ENCODE measurements at places on chromosomes 11 and 22.

- no peak for DNase-seq
Observed at GRCh38 chr11:2591805-2592204, 108.0 kb downstream of the KCNQ1OT1 start.

GRCh38 chr11:79461144-79461543 lies 20.3 kb upstream of the TENM4 start:
- DNase-seq, result no peak

DNA sequence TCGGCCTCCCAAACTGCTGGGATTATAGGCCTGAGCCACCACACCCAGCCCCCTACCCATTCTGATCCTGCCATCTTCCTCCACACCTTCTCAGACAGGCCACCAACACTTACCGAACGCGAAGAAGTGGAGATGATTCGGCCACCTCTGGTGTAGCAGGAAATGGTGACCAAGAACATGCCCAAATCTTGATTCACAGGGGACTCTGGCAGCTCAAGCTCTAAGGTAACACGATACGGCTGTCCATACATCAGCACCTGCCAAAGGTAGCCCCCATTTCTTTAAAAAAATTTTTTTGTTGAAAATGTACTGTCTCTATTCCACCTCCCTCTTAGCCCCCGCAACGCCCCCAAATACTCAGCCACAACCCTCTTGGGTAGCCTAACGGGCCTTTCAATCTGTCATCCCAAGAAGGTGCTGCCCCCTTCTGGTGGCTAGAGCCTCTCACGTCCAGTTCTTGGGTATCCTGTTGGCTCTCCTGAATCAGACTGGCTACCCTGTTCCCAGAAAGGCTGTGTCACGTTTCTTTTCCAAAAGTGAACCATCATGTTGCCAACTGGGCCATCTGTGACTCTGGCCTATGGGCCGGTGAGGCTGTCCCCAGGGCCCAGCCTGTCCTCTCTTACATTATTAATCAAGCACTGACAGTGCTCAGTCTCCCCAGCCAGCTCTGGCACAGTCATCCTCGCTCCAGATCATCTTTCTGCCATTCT lies 5.3 kb upstream of the LRRN4CL start:
- DNase-seq, result no peak

DNA sequence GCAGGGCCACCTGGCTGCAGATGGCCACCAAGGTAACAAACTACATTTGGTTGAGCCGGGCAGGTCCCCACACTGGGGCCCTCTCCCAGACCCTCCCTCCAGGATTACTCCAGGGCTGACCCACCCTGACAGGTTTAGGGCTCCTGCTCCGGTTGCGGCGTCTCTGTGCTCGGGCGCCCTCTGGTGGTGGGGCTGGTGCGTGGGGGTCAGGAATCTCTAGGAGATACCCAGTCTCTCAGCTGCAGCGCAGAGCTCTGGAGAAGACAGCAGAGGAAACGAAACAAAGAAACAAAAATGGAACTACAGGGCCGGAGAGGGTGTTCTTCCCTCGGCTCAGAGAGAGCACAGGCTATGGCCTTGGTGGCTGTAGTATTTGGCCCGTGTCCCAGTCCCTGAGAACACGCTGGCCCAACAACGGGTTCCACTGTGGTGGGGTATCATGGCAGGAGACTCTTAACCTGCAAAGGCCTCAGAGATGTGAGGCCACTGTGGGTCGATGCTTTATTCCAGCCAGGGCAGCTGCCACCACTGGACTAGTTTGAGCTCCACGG lies 2.4 kb downstream of the C11orf96 start:
- peak; percentile 67 for DNase-seq

DNA sequence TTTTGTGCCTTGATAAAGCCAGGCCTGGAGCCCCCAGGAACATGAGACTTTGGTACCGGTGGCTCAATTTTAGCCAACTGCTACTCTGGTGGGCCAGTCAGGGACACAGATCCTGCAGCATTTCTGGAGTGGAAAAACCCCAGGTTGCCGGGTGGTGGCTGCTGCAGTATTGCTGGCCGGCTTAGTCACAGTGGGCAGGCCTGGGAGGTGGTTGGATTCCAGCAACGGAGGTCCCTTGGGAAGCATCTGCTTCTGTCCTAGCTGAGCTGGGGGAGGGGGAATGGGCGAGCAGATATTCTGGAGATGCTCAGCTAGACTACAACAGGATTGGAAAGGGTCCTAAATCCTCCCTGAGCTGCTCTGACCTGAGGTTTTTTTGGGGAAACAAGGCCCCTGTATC lies 31.6 kb upstream of the ACCSL start:
- DNase-seq, result no peak

- DNase-seq, result no peak
Observed at GRCh38 chr11:47912843-47913437, 64.8 kb upstream of the NUP160 start.

GRCh38 chr22:40348025-40348658 lies 1.8 kb downstream of the ADSL start:
- no peak for DNase-seq

GRCh38 chr11:125378571-125378970 lies 117.5 kb downstream of the FEZ1 start:
- DNase-seq, result no peak

GRCh38 chr11:126720539-126721235 lies 279.9 kb downstream of the KIRREL3 start:
- DNase-seq, result no peak

DNA sequence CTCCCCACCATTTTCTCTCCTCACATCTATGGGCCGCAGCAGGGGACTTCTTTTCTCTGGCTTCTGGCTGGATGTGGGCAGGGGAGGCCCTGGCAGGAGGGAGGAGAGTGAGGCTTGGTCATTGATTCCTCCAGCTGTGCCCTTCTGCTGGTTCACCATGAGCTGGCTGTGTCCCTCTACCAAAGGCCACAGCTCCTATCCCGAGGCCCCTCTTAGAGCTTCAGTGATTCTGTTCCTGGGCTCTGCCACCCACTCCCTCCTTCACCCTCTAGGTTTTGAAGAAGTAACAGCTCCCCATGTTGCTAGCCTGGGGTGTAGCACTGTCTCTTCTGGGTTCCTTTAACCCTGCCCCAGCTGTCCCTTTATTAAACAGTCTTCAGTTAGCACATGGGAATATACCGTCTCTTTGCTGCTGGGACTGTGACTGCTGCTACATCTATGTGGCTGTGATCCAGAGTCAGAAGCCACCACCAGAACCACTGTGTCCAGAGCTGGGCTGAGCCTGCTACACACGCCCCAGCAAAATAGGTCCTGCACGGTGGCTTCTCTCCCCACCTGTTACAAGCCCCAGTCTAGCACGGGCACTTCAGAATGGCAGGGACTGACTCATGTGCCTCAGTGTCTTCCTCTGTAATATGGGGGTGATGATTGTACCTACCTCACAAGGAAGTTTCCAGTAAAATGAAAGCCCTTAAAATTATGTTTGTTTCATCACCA lies 578 bp upstream of the PARVG start:
- no peak for DNase-seq

DNA sequence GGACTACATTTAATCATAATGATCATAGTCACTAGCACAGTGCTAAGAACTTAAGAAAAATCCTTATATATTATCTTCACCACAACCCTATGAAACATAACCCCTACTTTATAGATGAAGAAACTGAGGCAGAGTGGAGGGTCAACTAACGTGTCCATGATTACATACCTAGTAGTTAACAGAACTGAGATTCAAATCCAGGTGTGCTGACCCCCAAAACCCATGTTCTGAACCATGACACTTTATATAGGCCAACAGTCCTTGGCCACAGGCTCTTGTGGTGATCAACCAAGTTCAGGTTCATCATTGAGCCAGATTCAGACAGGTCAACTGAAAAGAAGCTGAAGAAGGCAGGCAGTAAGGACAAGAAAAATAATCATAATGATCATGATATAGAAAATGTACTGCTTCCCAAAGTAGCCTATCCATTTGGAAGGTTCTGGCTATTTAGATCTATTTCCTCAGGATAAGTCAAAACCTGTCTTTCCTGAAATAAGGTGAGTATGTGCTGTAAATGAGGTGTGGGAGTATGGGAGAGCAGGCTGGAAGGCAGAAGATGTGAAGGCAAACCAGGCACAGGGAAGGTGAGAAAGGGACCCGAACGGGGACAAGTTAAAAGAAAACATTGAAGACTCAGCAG lies 39.7 kb downstream of the MAPK1 start:
- DNase-seq, result no peak

DNA sequence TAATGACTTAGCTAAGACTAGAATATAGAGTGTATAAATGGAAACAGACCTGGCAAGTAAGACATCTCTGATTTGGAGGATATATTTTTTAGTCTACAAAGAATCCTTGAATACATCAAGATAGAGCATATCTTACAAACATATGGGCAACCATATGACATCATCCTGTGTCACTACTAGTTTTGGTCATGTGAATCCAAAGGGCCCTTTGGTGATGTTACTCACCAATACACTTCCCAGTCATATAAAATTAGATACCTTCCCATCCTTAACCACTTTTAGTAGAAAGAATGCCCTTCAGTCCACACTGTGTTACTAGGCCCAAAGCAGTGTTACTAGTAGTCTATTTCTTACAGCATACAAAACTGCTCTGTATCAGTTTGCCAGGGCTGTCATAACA lies 31.6 kb downstream of the GRIA4 start:
- no peak for DNase-seq

DNA sequence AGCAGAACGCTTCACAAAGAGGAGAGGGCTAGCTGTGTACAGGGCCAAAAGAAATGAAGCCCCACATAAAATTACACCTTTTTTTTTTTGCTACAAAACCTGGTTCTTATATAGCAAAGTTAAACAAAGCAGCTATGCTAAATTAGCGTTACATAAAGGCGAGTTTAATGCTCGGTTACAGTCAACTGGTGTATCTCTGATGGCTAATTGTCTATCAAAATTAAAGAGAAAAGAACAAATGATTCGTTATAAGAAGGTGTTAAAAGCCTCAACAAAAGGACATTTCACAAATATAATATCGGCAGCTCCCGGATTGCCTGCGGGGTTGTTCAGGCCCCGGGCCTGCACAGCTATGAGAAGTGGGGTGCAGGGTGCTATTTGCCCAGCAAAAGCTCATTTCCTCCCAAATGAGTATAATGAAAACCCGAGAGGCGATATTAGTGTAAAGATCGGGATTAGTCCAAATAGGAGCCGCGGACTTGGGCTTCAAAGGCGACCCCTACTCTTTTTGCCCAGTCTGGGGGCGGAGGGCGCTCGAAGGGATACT lies 13.3 kb upstream of the PAX6 start:
- DNase-seq, result no peak

GRCh38 chr11:62169448-62169847 lies 20.6 kb upstream of the SCGB1D1 start:
- DNase-seq, result no peak

DNA sequence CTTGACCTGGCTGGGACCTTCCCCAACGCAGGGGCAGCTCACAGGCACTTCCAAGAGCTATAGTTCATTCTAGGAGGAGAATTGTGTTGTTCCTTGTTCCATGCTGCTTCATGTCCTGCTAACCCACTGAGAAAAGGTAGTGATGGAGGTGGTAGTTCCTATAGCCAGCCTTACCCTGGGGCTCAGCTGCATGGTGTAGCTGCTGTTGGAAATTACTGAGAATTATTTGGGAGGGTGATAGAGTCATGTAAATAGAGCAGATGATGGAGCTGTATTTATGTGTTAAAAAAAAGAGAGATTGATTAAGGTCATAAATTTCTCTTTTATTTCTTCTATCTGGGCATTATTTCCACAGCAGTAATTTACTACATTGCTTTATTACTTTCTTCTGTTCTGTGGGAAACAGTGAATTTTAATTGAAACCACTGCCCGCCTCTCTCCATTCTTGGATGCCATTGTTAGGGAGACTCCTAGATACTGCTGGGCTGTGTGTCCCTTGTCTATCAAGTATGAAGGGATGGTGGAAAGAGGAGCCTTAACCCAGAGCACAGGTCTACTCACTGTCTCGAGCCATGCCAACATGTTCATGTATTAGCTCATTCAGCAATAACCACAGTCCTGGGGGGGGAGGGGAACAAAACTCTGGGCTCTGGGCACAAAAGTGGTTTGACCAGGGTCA lies 309.2 kb downstream of the FAT3 start:
- DNase-seq, result no peak

DNA sequence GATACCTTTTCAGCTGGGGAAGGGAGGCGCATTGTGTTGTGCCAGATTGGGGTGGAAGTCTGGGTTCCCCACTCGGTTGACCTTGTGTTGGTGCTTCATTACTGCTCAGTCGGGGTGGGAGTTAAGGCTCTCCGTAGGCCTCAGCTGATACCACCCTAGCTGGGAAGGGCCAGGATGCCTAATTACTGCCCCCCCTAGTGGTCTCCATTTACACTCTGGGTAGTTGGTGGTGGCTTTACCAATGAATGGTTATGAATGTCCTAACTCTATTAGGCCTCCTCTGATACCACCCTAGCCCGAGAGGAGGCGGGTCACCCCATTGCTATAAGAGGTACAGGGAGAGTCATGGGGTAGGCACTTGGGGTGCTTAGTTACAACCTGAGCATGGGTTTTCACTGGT lies 27.5 kb upstream of the HIKESHI start:
- DNase-seq, result no peak

- DNase-seq, result peak; percentile 65
Observed at GRCh38 chr11:64343767-64344559, 4.0 kb downstream of the CCDC88B start.

GRCh38 chr11:33896911-33897310 lies 5.0 kb upstream of the LMO2 start:
- no peak for DNase-seq

Measured in RWPE2 (cell line).